ENCODE measurements at places on chromosomes 4 and X.

GRCh38 chr4:67820903-67821302, 62.9 kb downstream of the TMPRSS11D start:
- no peak for DNase-seq

- DNase-seq = no peak
Observed at GRCh38 chr4:71241501-71242288, 97.1 kb upstream of the SLC4A4 start.

GRCh38 chr4:1722551-1723118, 1.3 kb downstream of the TACC3 start:
- DNase-seq = no peak

DNA sequence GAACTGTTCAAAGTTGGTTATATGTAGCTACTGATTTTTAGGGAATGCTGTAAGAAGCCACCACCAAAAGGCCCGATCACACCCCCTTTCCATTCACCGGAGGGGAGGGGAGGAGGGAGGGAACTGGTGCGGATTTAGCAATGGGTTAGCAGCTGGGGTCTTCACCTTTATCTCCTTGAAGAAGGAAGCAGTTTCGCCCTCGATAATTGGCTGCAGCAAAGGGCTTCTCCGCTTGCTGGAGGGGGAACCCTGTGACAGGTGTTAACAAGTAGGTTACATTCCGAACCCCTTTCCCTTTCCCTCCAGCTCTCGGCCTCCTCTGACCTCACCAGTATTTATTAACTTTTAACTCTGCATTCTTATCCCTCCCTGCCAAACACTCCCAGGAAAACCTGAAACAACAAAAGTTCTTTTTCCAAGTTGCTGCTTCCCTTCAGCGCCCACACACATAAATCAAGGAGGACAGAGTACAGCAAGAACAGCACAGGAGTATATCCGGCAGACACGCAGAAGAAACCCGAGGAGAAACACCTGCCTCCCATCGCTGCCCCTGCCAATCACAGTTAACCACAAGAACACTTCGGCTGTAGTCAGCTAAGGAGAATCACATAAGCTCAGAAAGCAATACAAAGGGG, 39.8 kb upstream of the NAP1L5 start:
- DNase-seq = no peak

- DNase-seq = no peak
Observed at GRCh38 chr4:88215351-88215750, 56.9 kb upstream of the ABCG2 start.

All from NCI-H446 treated with DMSO at 0.1 percent for 48 hours (cell line).